ENCODE measurements at places on chromosomes 7 and 10.

GRCh38 chr7:38759028-38759427, 127.9 kb upstream of the AMPH start:
- no peak for DNase-seq

DNA sequence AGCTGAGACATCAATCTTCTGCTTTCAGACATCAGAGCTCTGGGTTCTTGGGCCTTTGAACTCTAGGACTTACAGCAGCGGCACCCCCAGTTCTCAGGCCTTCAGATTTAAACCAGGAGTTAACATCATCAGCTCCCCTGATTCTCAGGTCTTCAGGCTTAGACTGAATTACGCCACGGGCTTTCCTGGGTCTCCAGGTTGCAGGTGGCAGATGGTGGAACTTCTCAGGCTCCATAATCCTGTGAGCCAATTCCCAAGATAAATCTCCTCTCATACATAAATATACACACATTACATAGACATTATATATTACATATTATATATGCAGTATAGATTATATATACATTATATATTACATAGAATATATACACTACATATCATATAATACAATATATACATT, 408.9 kb upstream of the AUTS2 start:
- no peak for DNase-seq

- peak; percentile 10 for DNase-seq
Measured at GRCh38 chr10:43322769-43323168, 48.7 kb upstream of the FXYD4 start.

DNA sequence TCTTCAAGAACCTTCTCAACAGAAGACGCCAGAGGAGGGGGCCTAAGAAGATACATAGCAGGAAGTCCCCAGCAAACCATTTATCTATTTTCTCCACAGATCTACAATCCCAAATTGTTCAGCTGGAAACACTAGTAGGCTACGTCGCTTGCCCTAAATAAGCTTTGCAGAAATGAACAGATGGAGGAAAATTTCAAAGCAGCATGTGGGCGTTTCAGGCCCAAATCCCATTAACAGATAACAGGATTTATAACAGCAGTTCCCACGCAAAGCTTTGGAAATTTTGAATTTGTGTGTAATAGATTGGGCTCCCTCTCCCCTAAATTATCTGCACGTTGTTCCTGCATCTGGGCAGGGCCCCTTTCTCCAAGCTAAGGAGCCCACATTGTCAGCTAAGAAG, 60.6 kb upstream of the FRMD4A start:
- DNase-seq: no peak

DNA sequence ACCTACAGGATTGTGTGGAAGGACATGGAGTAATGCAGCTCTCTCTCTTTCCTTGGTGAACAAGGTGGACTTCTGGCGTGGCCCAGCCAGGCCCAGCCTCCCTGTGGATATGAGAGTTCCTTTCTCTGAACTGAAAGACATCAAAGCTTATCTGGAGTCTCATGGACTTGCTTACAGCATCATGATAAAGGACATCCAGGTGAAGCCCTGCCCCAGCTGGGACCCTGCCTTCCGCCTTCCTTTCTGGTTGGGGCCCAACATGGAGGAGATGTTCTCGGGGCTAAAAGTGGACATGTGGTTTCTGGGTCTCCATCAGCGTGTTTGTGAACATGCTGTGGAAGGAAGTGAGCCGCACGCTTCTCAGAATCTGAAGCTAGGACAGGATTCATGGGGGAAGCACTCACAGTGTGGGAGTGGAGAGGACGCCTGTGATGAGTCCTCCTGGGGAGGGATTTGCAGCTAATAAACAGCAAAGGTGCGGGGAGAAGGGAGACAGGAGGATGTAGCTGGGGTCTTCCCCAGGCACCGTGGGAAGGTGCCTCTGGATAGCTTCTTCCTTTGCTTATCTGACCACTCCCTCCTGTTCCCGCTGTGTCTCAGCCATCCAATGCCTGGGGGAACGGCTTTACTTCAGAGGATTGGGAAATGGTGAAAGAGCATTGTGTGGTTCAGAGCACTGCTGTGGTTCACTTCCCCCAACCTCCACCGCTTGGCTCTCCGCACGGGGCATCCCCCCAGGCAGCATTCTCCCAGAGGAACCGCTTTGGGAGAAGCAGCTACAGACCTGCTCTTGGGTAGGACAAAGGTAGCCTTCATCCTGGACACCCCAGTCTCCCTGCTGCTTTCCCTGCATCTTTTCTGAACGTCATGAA, 5.5 kb downstream of the CPA5 start:
- no peak for DNase-seq

All from activated naive CD4-positive, alpha-beta T cell (primary cell).